ENCODE measurements at places on chromosomes 13 and 19. TPM values are rescaled to one million over a fixed set of nuclear protein-coding genes. Genes with fewer than 3 reads are reported as not detected.

Gene PLPPR3
- 0.86 TPM for total RNA-seq

Gene PSG4
- total RNA-seq, result 121 TPM

Gene LYL1
- total RNA-seq, result 3.9 TPM

Gene C19orf73
- total RNA-seq, result 0.32 TPM

Gene ZNF723
- not detected for total RNA-seq

Gene KLK14
- total RNA-seq, result not detected

Gene CERS4
- 10.3 TPM for total RNA-seq

Gene COX7A1
- 13.9 TPM for total RNA-seq

Gene RNF225
- total RNA-seq, result under 0.01 TPM

Gene RDH8
- total RNA-seq, result not detected

Gene PRTN3
- total RNA-seq, result not detected

Gene CEACAM1
- total RNA-seq, result 0.97 TPM

Gene SLC8A2
- total RNA-seq, result not detected

Gene LRRC63
- total RNA-seq, result under 0.01 TPM

Gene FNDC3A
- total RNA-seq, result 73.4 TPM

Gene MBD3L2
- total RNA-seq, result not detected

Gene KLF1
- not detected for total RNA-seq

Gene PLPPR2
- 20.6 TPM for total RNA-seq

Gene TUBB4A
- total RNA-seq, result not detected

Gene PCSK4
- 1.3 TPM for total RNA-seq

Gene ZNF784
- total RNA-seq, result 5.6 TPM

Data from fibroblast of villous mesenchyme (primary cell).